ENCODE measurements at places on chromosomes 5 and 9.
A peak's percentile ranks its signal among the peaks of the same experiment; 100 is the strongest.

DNA sequence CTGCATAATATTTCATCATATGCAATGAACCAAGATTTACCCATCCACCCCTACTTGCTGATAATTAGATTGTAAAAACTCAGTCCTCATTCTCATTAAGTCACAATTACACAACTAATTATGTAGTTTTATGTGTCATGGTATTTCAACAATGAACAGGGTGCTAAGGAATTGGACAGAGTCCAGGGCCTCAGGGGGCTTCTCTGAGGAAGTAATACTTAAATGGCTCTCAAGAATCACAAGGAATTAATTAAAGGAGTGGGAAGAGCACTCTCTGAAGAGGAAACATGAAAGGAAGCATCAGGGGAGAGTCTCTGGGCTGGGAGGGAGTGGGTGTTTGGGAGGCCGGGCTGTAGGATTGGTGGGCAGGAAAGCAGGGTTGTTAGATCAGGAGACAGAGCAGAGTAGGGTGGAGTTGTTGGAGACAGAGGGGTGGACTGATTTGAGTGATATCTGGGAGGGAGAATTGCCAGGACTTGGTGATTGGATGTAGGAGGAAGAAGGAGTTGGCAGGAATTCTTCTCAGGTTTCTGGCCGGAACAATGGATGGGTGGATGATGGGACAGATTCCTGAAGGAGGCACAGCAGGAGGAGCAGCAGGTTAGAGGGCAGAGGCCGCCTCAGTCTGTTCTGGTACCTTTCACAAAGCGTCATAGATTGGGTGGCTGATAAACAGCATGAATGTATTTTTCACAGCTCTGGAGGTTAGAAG is 23.0 kb upstream of the NSG2 start:
- no peak for DNase-seq

DNA sequence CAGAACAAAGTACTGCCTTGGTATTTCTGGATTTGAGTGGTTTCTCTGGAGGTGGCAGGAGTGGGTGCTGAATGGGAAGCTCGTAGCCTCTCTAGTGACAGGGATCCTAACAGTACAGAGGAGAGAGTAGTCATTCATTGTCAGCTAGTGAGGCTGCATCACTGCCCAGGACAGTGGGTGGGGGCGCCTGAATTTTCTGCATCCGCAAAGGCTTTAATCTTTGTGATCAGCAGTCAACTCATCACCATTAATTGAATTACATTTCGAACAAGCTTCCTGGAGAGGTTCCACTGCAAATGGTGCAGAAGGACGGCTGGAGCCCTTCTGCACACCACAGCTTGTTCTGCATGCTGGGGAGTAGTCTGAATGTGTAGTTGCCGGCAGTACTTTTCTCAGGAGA is 77.5 kb downstream of the HSPA4 start:
- DNase-seq, result no peak

- DNase-seq, result peak; percentile 48
Measured at GRCh38 chr9:68560071-68560844, 19.6 kb upstream of the TMEM252 start.

DNA sequence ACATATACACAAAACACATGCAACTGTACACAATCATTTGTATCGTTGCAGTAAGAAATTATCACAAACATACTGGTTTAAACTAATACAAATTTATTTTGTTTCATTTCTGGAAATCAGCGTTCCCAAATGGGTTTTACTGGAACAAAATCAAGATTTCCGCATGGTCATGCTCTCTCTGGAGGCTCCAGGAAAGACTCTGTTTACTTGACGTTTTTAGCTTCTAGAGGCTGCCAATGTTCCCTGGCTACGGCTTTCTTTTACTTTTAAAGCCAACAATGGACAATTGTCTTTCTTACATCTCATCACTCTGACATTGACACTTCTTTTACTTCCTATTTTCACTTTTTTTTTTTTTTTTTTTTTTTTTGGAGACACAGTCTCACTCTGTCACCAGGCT is 793.1 kb downstream of the CDH9 start:
- no peak for DNase-seq

DNA sequence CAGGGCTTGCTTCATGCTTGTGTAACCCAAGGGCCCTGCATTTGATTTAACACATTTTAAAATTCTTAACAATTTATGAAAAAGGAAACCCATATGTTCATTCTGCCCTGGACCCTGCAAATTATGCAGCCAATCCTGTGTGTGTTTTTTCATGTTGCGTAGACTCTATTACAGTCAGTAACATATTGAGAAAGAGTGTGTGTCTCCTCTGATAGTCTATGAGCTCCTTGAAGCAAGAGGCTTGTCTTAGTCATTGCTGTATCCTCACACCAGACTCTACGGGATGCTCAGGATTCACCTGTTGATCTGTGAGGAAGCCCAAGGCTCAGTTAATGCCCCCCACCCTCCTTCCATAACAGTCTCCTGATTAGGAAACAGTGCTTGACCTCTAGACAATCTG is 177.3 kb upstream of the DMAC1 start:
- DNase-seq, result no peak

- no peak for DNase-seq
Measured at GRCh38 chr5:66553368-66553912, 42.8 kb upstream of the MAST4 start.

- DNase-seq, result no peak
Measured at GRCh38 chr5:132056610-132057497, 3.6 kb upstream of the IL3 start.

DNA sequence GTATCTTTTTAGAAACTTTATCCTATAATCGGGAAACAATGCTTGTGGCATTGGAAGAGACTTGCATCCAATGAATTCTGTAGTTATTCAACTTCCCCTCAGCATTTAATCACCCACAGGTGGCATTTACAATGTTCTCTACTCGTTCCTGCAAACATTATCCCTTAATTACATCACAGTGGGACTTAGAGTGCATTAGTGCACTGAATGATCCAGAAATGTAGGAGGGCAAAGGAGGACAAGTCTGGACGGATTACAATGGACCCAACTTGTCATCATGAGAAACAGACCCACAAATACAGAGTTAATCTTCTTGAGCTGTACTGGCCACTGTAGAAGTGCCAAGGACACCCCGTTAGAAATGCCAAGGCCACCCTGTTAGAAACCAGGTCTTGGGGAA is 129.1 kb downstream of the DOCK8 start:
- DNase-seq, result no peak

- DNase-seq, result no peak
Measured at GRCh38 chr5:443239-444151, 519 bp downstream of the EXOC3 start.

GRCh38 chr5:119011186-119011585 is 22.8 kb upstream of the DTWD2 start:
- no peak for DNase-seq
